Sciatic nerve (tissue), 2 donors: ENCODE measurements at places on chromosomes 13 and 19.

GRCh38 chr13:38883783-38884182 is 106.8 kb downstream of the STOML3 start:
- no peak for DNase-seq

- no peak for DNase-seq
These were observed 9.8 kb downstream of the SIGLEC10 start for GRCh38 chr19:51407511-51408131.

DNA sequence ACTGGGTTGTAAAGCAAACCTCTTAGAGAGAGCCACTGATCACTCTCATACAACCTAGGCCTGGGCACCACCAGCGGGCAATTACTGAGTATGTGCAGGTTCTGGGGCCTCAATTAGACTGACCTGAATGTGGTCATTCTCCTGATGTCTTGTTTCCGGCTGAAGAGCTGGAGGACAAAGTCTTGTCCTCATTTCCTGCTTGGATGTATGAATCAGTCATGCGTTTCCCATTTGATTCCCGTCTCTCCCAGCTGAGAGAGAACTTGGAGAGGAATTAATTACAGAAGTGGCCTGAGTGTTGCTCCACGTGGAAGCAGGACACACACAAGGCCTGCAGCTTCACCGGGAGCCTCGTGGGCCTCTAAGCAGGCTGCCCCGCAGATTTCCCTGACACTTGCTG is 799.3 kb upstream of the ARGLU1 start:
- DNase-seq = no peak

- no peak for DNase-seq
These were observed 314.1 kb downstream of the FOXO1 start for GRCh38 chr13:40352380-40352778.

DNA sequence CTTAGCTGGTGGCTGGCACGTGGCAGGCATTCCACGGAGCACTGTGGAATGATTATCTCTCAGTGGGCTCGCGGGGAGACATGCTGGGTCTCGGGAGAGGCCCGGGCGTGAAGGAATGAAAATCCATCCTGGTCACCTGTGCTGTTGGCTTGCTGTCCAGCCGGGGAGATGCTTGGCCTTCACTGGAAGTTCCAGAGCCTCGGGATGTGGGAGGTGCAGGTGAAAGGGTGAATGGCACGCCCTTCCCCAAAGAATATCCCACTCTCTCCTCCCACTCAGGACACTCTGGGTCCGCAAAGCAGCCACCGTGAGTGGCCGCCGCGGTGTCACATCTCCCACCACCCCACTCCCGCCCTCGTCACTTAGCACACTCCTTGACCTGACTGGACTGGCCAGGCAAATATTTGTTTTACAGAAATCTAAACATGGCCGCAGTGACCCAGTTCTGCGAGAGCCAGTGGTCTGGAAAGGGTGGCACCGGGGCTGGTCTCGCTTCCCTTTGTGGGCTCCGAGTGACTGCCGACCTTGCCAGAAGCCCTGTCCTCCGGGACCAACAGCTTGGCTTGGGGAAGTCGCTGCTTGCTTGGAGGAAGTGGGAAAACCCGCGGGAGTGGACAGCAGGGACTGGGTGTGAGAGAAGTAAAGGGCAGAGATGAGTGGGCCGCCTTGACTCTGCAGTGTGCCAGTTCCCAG is 8.0 kb downstream of the DPP9 start:
- no peak for DNase-seq

GRCh38 chr19:41552558-41552957 is 23.4 kb upstream of the CEACAM21 start:
- no peak for DNase-seq

- no peak for DNase-seq
These were observed 46.7 kb downstream of the RXFP2 start for GRCh38 chr13:31786011-31786410.

DNA sequence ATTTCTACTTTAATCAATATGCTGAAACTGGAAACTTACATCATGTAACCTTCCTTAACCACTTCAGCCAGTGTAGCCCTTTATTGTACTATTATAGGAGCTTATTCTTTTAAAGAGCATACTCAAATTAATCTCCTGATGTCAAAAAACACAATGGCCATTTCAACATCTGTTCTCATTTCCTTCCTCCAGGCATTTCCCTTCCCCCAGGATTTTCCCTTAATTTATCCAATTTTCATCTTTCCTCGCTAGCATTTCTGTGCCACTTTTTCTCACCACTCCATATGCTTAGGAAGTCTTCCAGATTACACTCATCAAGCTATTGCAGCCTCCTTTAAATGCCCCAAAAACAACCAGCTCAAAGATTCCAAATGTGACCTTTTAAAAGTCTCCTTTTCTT is 265.0 kb downstream of the PCDH9 start:
- DNase-seq = no peak

DNA sequence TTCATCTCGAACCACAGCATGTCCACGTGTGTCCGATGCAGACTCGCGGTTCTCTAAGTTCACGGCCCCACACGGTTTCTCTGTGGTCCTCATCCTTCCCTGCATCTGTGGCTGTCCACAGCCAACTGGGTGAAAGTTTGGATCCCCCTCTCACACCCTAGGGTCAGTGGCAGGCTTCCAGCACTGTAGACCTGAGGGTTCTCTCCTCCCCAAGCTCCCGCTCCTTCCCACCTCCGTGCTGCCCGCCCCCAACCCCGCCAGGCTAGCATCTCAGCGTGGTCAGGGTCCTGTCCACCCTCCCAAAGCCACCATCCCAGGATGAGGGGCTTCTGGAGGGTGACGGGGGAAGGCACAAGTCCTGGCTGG is 3.0 kb downstream of the ANGPTL4 start:
- peak; percentile 67 for DNase-seq

DNA sequence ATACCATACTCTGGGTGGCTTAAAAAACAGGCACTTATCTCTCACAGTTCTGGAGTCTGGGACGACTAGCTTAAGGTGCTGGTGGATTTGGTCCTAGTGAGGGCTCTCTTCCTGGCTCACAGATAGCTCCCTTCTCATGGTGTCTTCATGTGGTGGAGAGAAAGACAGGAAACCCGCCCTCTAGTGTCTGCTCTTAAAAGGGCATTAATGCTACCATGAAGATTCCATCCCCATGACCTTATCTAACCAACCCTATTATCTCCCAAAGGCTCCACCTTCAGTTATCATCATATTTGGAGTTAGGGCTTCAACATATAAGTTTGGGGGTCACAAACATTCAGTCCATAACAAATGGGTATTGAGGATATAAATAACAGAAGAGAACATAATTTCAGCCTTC is 139.4 kb downstream of the HS6ST3 start:
- no peak for DNase-seq

DNA sequence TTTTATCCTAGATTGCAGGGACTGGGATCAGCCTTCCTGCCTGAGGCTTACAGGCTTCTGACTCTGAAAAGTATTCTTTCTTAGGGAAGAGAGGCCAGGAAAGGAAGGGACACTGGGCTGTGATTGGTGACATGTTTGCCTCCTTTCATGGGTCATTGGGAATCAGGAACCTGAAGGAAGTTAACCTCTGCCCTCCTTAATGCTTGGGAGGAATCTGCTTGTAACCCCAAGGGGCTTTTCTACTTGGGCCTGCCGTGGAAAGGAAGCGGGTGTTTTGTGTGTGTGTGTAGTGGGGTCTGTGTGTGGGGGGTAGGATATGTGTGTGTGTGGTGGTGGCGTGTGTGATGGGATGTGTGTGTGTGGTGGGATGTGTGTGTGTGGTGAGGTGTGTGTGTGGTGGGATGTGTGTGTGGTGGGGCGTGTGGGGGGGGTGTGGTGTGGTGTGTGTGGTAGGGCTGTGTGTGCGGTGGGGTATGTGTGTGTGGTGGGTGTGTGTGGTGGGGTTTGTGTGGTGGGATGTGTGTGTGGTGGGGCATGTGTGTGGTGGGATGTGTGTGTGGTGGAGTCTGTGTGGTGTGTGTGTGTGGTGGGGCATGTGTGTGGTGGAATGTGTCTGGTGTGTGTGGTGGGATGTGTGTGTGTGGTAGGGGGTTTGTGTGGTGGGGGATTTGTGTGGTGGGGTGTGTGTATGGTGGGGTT is 41.3 kb upstream of the NPAS1 start:
- no peak for DNase-seq

- DNase-seq = no peak
These were observed 5.2 kb downstream of the PLEKHJ1 start for GRCh38 chr19:2230807-2231533.

DNA sequence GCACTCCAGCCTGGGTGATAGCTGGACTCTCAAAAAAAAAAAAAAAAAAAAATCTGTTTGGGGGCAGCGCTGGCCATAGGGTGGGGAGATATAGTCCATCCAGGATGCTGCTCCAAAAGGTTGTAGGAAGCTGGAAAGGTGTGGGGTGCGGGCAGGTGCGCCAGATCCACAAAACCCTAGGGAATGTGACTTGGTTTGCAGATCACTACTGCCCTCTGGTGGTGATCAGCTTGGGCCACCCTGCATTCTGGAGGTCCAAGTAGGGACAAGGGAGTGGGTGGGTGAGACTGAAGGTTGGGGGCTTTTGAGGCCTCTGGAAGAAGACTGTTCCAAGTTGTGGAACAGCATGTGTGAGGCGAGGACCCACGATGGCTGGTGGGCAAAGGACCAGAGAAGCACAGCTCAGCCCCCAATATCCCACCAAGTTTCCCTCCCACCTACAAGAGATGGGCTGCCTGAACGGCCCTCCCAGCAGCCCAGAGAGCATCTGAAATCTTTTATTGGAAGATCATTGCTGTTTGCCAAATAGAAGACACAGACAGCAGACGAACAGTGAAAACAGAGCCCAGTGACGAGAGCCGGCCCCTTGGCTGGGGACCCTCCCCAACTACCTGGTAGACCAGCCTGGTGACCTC is 10.4 kb upstream of the TYK2 start:
- peak; percentile 81 for DNase-seq

GRCh38 chr13:77034881-77035280 is 7.9 kb upstream of the FBXL3 start:
- DNase-seq = no peak

GRCh38 chr13:44575741-44576350 is at the start of gene TSC22D1:
TSC22D1 (minus strand) TSS chr13:44576330; CDS start chr13:44576074, 256 bp downstream.
- peak; percentile 68 for DNase-seq

DNA sequence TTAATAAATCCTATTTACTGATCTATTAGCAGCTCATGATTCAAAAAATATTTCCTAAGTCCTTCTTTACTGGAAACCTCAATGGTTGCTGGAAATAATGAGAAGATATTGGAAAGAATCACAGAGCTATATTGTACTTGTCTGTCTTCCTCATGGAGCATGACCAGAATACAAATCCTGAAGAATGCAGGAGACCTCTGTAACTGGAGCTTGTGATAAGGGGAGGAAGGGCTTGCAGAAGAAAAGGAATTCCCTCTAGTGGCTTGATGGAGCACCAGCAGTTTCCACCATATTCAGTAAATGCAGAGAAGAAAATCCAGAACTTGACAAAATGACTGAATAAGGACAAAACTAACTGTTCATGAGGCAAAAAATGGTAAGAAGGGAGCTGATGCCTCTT is 1333.1 kb downstream of the EFNB2 start:
- DNase-seq = no peak

DNA sequence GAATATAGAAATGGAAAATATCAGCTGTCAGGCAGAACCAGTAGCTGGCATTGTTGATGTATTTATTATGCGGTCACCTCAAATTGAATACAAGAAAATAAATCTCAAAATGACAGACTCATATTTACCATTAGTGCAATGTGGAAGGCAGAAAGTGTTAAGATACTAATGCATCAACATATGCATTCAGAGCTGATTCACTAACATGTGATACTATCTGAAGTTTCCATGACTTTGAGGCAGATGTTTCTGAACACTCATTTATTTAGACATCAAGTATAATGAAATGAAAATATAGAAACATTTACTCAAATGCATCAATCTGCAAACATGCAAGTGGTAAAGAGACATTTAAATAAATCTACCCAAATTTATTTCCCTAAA is 474.2 kb upstream of the SLC10A2 start:
- DNase-seq = no peak

DNA sequence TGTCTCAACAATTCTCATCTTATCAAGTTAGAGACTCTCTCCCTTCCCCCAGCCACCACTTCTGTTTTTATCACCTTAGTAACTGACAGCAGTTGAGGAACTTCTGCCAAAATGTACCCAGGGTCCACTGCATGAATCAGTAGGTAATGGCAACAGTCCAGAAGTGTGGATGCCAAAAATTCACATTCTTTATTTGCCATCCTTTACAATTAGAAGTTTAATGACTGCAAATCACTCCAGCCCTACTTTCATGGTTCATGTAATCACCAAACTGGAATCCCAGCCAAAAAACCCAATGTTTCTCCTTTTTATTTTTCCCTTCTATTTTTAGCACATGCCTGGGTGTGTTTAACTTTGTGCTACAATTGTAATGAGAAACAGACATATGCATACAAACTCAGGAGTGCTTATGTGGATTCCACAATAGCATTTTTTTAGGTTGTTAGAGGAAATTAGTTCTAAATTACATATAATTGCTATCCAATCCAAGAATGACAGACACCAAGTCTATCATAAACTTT is 243.5 kb downstream of the RGCC start:
- no peak for DNase-seq

DNA sequence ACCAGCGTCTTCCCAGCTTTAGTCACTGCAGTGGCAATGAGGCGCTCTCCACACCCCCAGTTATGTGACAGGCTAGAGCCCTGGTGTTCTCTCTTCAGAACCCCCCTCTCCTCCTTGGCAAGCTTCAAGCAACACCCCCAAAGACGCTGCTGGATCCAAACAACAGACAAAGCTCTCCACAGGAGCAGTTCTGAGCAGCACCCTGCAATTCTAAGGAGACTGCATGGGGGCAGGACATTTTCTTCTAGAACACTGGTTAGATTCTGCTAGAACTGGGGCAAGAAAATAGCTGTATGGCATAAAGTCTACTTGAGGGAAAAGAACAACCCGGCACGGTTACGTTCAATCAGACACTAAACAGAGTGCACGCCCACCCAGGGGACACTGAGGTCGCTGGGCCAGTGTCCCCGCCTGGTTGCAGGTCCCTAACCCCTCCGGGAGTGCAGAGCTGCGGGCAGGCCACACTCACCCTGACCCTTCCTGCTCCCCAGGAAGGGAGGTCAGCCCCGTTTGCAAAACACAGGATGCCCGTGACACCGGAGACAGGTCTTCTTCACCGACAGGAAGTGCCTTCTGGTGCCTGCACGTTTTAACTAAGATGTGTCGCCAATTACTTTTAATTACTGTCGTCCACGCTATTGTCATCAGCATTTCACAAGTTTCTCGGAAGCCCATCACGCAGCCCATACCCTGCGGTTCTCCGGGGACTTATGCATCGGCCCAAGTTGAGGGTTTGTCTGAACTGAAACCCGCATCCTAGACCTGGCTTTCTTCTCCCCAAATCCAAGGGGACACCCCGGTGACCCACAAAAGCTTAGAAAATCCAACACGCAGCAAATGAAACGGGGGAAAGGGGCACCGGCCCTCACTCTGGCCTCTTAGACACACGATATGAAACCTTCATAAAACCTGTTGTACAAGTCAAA is 943 bp downstream of the GJB6 start:
- no peak for DNase-seq
